ENCODE measurements at places on chromosomes 7 and 10.
A peak's percentile ranks its signal among the peaks of the same experiment; 100 is the strongest.

DNA sequence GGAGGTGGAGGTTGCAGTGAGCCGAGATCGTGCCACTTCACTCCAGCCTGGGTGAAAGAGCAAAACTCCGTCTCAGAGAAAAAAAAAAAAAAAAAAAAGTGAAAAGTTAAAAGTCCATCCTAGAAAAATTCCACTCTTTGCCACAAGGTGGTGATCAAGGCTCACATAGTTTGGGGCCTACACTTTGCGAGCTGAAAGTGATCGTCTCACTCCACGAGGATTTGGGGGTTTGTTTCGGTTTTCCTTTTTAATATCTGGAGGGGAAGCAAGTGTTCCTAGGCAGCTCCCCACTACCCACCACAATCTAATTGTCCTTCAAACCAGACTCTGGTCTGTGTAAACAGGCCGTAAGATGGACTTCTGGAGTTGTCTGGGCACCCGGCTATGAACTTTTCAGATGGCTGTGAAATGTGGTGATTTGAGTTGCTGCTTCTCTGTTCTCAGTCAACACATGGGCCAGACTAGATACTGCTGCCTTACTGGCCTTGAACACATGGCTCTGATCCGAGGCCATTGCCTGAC lies 27.1 kb downstream of the PRLHR start:
- peak; percentile 4 for DNase-seq

DNA sequence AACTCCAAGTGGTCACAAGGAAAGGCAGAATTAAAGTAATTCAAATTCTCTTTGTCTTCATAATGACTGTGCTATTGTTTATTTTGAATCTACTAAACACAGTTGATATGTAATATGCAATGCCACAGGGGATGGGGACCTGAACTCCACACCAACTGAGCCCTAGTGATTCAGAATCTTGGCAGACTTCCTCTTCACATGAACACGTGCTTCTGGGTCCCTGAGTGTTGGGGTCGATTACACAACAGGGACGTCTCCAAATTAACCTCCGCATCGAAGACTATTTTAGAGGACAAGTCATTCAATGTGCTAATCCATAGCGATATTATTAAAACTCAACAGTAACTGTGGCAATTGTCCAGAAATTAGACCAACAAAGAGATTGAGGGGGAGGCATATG lies 95.3 kb upstream of the CARD11 start:
- no peak for DNase-seq

DNA sequence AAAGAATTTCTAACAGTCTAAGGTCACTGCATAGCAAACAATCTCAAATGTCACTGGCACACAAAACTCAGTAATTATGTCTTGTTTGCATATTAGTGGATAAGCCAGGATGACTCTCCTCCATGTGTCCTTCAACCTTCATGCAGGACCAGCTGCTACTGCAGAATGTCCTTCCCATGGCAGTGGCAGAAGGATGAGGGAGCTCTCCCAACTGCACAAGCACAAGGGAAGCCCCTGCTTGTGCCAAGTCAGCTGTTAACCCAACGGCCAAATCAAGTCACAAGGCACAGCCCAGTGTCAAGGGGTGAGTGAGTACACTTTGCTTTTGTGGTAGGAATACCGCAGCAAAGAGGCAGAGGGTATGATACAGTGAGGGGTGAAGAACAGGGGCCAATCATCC lies 59.3 kb upstream of the VWC2 start:
- no peak for DNase-seq

- no peak for DNase-seq
Observed at GRCh38 chr10:113689057-113689456, 9.3 kb downstream of the CASP7 start.

GRCh38 chr7:128000854-128001265 lies 30.4 kb downstream of the LRRC4 start:
- no peak for DNase-seq
